ENCODE measurements at places on chromosomes 13 and 19. TPM values are rescaled to one million over a fixed set of nuclear protein-coding genes. Genes with fewer than 3 reads are reported as not detected.

Gene GPR183
- not detected for polyA plus RNA-seq

Gene SIGLEC6
- not detected for polyA plus RNA-seq

Gene KIRREL2
- polyA plus RNA-seq = 2.1 TPM

Gene ZNF541
- not detected for polyA plus RNA-seq

Gene DHX34
- 11.7 TPM for polyA plus RNA-seq

Gene WDR88
- polyA plus RNA-seq = not detected

Gene SLC17A7
- not detected for polyA plus RNA-seq

Gene C1QTNF9B
- polyA plus RNA-seq = 0.24 TPM

Gene KLK12
- polyA plus RNA-seq = not detected

Gene FGF14
- 35.6 TPM for polyA plus RNA-seq

Gene ZNF468
- 34.5 TPM for polyA plus RNA-seq

Gene DHDH
- 1.4 TPM for polyA plus RNA-seq

Data from neural cell (in vitro differentiated cells).